Activated CD8-positive, alpha-beta memory T cell treated with anti-CD3 and anti-CD28 coated beads, Interleukin-2, amount 50 U/mL, for 48 hours (primary cell): ENCODE measurements at places on chromosomes 5 and 9.
A peak's percentile ranks its signal among the peaks of the same experiment; 100 is the strongest.

DNA sequence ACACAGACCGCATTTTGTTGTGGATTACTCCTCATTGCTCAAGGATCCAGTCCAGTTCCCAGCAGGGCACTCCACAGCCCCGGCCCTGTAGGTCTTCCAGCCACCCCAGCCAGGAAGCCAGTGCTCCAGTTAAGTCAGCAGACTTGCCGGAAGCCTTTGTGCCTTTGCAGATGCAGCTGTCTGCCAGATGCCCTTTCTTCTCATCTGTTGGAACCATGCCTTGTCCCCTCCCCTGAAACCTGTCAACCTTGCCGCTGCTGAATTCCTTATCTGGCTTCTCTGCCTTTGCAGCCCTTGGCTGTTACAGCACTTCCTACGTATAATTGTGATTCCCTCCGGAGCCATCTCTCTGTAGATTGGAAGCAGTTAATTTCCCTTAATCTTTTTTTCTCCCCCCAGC lies 28.4 kb downstream of the PSAT1 start:
- DNase-seq: no peak

GRCh38 chr5:96492459-96493047 lies 59.5 kb upstream of the PCSK1 start:
- DNase-seq: no peak

GRCh38 chr5:1820381-1820780 lies 19.2 kb downstream of the NDUFS6 start:
- no peak for DNase-seq

GRCh38 chr5:431711-432050 lies 11.3 kb upstream of the EXOC3 start:
- peak; percentile 29 for DNase-seq

DNA sequence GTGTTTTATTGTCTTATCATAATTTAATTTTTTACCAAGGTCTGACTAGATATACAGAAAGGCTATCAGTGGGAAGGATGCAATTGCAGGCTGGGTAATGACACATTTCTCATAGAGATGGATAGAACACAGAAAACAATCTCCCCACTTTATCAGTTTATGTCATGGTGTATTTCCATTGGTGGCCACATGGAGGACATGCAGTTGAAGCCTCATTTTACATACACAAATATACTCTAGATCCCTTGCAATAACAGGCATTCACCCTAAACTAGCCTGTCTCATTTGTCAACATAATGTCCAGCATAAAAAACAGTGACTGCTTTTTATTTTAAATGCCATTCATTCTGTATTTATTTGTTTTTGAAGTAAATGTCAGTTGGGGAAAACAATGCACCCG lies 526.3 kb downstream of the GABRG2 start:
- no peak for DNase-seq

DNA sequence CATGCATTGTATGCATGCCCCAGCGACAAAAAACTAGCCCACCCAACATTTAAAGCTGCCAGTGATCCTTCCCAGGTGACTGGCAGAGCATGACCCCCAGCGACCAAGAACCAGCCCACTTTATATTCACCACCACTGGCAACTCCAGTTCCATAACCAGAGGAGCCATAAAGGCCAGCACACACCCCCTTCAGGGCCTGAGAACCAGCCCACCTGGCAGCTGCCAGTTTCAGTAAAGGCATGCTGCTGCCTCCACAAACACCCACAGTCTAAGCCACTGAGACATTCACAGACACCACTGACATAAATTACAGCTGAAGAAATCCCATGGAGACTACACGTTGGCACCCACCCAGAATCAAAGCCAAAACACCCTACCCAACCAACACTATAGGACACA lies 46.9 kb upstream of the RGS7BP start:
- DNase-seq: no peak

GRCh38 chr9:23552876-23553601 lies 273.0 kb downstream of the ELAVL2 start:
- DNase-seq: no peak

GRCh38 chr5:133734916-133735315 lies 122.6 kb upstream of the FSTL4 start:
- no peak for DNase-seq

GRCh38 chr9:85289142-85289541 lies 452.6 kb downstream of the AGTPBP1 start:
- no peak for DNase-seq

- no peak for DNase-seq
Observed at GRCh38 chr5:109754319-109754718, 64.6 kb downstream of the MAN2A1 start.

GRCh38 chr9:13957089-13957488 lies 356.9 kb downstream of the NFIB start:
- no peak for DNase-seq

- no peak for DNase-seq
Observed at GRCh38 chr9:80503671-80504281, 932.0 kb downstream of the TLE4 start.

DNA sequence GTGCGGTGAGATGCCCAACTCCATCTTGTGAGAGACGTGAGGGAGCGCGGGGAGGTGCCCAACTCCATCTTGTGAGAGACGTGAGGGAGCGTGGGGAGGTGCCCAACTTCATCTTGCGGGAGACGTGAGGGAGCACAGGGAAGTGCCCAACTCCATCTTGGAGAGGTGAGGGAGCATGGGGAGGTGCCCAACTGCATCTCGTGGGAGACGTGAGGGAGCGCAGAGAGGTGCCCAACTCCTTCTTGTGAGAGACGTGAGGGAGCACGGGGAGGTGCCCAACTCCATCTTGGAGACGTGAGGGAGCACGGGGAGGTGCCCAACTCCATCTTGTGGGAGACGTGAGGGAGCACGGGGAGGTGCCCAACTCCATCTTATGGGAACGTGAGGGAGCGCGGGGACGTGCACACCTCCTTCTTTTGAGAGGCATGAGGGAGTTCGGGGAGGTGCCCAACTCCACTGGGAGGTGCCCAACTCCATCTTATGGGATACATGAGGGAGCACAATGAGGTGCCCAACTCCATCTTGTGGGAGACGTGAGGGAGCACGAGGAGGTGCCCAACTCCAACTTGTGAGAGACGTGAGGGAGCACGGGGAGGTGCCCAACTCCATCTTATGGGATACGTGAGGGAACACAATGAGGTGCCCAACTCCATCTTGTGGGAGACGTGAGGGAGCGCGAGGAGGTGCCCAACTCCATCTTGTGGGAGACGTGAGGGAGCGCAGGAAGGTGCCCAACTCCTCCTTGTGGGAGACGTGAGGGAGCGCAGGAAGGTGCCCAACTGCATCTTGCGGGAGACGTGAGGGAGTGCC lies 235.4 kb downstream of the CACNA1B start:
- DNase-seq: peak; percentile 34

- DNase-seq: no peak
Observed at GRCh38 chr5:93930098-93930497, 188.7 kb upstream of the POU5F2 start.

DNA sequence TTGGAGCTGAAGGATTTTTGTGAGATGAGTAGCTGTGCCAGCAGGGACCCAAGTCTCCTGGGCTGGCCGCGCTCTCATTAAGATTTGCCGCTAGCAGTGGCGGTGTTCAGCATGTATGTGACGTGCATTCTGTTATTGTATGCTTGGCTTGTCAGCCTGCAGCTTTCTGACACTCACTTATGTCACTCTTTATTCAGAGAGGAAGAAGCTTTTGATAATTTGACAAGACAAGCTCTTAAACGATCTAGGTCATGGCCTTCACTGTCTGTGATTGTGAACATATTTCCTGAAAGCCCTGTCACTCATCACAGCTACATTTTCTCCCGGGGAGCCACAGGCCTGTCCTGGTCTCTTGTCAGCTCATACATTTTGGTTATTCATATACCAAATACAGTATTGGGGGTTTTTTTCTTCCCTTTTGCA lies 98.2 kb upstream of the GRHPR start:
- no peak for DNase-seq

- DNase-seq: no peak
Observed at GRCh38 chr5:95628933-95629332, 9.0 kb downstream of the GPR150 start.

GRCh38 chr9:86460216-86461002 lies 106.2 kb upstream of the TUT7 start:
- DNase-seq: no peak

DNA sequence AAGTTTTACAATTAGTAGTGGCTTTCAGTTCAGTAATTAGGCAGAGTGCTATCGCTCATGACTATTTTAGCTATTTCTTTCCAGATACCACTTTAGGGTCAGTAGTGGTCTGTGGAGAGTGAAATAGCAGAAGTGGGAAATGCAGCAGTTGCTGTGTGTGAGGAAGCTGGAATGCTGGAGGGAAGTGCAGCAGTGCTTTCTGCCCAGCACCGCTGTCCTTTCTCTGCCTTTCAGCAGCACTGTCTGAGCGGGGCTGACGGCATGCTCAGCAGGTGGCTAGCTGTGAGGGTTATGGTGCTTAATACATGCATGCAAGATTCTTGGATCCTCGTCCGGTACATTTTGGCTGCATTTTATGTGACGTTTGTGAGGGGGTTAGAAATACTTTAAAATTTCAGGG lies 213.9 kb downstream of the PBX3 start:
- no peak for DNase-seq

DNA sequence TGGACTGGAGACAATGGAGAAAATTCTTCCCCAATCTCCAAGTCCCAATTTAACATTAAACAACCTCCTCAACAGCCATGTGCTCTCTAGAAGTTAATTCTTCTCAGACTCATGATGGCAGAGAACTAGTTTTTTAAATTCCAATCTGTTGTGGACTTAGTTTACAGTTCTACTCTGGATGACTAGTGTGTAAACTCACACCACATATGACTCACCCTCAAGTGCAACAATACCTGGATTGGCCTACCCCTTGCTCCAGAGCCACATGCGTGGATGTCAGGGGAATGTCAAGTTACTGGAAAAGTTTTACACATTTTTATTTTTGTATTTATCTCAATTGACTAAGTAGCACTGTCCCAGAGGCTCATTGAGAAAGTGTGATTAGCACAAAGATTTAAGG lies 136.0 kb upstream of the EFNA5 start:
- DNase-seq: no peak

- DNase-seq: no peak
Observed at GRCh38 chr5:28691526-28691925, 1653.1 kb upstream of the CDH9 start.

DNA sequence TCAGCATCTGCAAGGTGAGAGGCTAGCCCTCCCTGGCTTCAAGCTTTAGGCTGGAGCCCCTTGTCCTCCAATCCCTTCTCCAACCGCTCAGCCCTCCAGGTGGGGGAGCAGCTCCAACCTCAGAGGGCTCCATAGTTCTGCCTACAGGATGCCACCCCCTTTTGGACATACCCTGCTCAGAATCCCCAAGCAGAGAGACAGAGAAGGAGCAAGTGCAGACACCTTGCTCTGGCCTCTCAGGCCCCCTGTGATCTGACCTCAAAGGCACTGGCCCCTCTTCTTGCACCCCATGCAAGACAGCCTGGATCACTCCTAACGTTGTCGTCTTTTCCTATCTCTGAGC lies 101.6 kb downstream of the C5orf15 start:
- DNase-seq: no peak

DNA sequence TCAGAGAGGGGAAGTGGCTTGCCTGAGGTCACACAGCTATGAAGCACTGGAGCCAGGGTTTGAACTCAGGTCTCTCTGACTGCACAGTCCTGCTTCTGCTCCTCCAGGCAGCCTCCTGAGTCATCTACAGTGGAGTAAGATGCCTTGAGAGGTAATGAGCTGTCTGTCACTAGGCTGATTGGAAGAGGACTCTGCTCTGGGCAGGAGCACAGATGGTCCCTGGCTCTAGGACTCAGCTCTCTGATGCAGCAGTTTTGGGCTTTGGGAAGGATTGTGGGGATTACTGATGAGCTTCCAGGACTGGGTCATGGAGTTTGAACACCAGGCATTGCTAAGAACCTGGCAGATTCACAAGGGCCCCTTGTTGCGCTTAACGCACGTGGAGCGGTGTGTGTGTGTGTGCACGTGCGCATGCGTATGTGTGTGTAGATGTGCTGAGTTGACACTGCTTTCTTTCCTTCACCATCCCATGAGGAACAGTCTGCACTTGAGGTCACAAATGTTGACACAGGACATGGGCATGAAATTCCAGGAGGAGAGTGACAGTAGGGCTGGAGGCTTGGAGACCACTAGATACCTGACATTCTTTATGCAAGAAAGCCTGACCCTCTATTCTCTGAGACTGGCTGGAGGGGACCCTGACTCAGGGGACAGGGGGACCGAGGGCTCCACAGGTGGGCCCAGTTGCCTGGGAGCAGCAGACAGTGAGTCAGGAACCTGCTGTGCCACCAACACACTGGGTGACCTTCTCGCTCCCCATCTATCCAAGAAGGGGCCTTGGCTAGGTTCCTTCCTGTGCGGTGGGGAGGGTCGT lies 170.5 kb downstream of the RGS3 start:
- DNase-seq: peak; percentile 44

DNA sequence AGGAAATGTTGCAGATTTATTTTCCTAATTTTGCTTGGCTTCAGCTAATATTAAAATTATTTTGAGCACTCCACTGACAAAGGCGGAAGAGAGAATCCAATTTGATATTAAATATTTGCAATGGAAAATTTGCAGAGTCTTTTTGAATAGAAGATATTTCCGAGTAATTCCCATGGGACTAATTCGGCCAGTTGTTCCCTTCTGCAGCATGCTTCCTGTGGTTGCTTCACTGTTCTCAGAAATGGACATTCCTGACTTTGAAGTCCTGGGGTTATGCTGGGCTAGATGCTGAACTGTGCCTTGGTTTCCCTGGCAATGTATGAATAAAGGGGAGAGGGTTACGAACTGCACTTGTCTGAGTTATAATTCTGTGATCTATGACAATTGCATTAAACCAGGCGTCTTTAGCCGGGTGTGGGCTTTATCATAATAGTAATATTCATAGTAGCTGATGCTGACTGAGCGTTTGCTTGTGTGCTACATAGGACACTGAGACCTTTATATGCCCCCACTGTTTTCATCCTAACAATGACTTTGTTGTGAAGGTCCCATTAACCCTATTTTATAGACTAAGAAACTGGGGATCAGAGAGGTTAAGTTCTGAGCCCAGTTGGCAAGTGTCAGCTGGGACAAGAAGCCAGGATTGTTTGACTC lies 114.5 kb upstream of the SPRY4 start:
- no peak for DNase-seq

GRCh38 chr5:42854795-42855194 lies 43.1 kb upstream of the SELENOP start:
- no peak for DNase-seq

- DNase-seq: no peak
Observed at GRCh38 chr9:83405759-83406158, 132.4 kb downstream of the FRMD3 start.

- DNase-seq: no peak
Observed at GRCh38 chr9:115015018-115015635, 84.7 kb upstream of the TNFSF8 start.

DNA sequence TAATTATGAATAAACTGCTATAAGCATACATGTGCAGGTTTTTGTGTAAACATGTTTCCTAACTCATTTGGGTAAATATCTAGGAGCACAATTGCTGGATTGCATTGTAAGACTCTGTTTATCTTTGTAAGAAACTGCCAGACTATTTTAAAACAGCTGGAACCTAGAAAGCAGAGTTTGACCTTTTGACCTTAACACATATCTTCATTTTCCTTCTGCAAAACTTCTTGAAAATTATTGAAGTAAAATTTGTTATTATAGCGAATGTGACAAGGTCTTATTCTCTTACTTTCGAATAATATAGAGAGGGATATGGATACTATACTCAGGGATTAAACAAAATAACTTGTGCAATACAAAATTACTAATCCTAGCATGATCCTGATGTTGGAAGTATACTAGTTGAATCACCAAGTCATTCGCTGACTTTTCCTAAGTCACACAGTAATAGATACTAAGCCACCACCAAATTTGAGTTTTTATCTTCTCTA lies 3.2 kb upstream of the ANXA1 start:
- no peak for DNase-seq

GRCh38 chr9:18438951-18439350 lies 35.0 kb upstream of the ADAMTSL1 start:
- no peak for DNase-seq

GRCh38 chr5:95784514-95785302 lies 37.8 kb downstream of the GLRX start:
- no peak for DNase-seq
